BE2C (cell line): ENCODE measurements at places on chromosomes 2 and 18.

DNA sequence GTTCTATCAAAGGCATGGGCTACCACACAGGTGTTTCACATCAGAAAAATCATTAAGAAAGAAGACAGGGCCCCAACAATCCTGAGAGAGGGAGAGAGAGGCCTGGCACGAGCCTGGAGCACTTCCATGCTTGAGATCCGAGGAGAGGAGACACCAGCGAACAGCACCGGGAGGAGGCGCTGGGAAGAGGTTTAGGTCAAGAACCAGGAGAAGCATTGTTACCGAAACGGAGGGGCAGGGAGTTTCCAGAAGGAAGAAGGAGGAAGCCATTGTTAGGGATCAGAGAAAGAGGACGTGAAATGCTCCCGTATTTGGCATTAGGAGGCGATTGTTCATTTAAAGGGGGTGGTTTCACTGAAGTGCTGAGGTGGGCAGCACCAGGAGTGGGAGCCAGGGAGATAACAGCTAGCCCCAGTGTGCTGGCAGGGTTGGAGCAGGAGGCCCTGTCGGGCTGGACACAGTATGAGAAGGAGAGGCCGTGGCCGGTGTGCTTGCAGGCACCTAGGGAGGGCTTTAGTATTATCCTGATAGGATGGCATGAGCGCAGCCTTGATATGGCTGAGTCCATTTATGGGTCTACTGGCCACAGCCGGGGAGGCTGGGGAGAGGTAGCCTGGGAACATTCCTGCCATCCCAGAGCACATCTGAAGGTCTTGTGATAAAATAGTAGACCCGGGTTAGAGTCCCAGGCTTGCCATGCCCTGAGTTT, 244.9 kb downstream of the KLHL29 start:
- no peak for DNase-seq

- no peak for DNase-seq
Measured at GRCh38 chr2:53200072-53200471, 567.5 kb upstream of the CHAC2 start.

DNA sequence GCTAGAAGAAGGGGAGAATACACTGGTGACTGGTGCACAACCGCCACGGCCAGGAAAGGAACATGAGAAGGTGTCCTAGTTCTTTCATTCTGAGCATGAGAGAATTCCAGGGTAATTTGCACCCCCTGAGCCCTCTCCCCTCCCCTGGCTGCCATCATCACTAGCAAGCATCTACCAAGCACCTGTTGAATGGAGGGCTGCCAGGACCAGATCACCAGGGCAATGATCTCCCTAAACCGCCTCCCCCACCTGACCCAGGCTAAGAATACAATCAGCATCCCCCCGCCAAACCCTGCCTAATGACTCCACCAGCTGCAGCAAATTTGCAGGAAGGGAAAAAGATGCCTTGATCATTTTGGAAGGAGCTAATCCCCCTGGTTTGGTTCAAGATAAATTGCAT, 100.2 kb downstream of the STPG4 start:
- no peak for DNase-seq

GRCh38 chr2:41691561-41691960, 356.3 kb upstream of the PKDCC start:
- DNase-seq, result no peak

- DNase-seq, result no peak
Measured at GRCh38 chr2:188676010-188676400, 298.2 kb upstream of the COL3A1 start.
